Adrenal gland (tissue), 19 donors: ENCODE measurements at places on chromosomes 16 and 17.
A peak's percentile ranks its signal among the peaks of the same experiment; 100 is the strongest.

- DNase-seq: no peak
These were observed 75.8 kb downstream of the WNT3 start for GRCh38 chr17:46742565-46743270.

DNA sequence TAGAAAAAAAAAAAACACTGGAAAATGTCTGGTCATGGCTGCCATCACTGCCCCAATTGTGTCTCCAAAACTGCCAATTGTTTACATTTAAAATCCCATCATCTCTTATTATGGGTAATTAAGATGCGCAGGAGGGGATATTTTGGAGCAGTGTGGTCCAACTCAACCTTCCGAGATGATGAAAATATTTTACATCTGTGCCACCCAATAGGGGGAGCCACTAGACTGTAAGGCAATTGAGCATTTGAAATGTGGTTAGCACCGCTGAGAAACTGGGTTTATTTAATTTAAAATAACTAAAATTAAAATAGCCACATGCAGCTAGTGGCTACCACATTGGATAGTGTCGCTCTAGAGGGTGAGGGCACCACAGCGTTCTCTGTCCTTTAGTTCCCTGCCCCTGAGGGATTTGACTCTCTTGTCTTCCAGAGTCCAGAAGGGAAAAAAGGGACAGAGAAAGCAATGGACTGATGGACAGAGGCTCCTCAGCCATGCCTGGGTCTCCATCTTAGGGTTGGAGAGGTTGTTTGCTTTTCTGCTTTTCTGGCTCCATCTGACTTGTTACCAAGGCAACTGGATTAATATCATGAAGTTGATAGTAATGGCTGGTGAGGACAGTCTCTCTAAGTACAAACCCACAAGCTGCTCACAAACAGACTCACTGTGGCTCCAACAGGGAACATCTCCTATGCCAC lies 3.5 kb downstream of the MPO start:
- DNase-seq: no peak

DNA sequence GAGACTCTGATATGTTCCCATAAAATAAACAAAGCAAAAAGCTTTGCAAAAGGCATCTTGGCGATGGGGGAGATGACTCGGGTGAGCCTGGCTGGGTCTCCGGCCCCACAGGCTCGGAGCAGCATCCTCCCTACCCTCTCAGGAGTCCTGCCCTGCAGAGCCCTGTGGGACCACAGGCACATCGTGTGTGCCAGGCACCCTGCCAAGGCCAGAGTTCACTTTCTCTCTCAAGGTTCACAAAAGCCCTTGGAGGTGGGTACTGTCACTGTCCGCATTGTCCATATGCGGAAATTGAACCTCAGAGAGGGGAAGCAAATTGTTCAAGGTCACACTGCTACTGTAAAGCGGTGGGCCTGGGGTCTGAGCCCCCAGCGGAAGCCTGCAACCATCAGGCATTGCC lies 48.5 kb downstream of the CRISPLD2 start:
- no peak for DNase-seq

- DNase-seq: no peak
These were observed 607 bp upstream of the NCOR1 start for GRCh38 chr17:16215965-16216316.

GRCh38 chr17:64378890-64379354 lies 11.7 kb downstream of the PECAM1 start:
- no peak for DNase-seq

GRCh38 chr17:20059728-20060188 lies 50.6 kb downstream of the SPECC1 start:
- no peak for DNase-seq

GRCh38 chr16:743794-744500 lies 3.1 kb upstream of the CIAO3 start:
- DNase-seq: no peak

GRCh38 chr16:81457326-81458133 lies 12.9 kb downstream of the CMIP start:
- DNase-seq: peak; percentile 85

GRCh38 chr17:39621523-39622379 lies 5.0 kb upstream of the PPP1R1B start:
- DNase-seq: peak; percentile 83

DNA sequence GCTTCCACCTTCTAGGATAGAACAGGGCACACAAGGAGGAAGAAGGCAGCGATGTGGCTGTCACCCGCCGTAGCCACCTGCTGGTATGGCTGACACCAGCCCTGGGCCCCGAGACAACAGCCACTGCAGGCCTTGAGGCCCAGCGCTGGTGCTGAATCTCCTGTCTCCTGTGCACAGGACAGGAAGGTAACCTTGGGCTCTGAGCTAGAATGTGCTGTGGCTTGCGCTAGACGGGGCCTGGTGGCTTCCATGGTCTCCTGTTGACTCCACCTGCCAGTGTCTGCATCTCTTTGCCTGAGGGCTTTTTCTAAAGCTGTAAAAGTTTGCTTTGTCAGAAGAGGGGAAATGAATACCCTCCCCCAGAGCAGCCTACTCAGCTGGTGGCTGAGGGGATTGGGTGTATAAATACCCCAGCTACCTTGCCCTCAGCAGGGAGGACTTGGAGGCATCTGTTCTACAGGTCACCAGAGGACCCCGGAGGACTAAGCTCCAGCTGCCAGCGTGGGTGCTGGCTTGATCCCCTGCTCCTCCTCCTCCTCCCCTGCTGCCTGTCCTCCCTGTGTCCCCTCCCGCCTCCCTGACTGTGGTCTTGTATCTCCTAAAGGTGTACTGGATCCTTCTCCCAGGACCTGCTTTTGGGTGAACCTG lies 76.1 kb upstream of the SDK2 start:
- DNase-seq: no peak

DNA sequence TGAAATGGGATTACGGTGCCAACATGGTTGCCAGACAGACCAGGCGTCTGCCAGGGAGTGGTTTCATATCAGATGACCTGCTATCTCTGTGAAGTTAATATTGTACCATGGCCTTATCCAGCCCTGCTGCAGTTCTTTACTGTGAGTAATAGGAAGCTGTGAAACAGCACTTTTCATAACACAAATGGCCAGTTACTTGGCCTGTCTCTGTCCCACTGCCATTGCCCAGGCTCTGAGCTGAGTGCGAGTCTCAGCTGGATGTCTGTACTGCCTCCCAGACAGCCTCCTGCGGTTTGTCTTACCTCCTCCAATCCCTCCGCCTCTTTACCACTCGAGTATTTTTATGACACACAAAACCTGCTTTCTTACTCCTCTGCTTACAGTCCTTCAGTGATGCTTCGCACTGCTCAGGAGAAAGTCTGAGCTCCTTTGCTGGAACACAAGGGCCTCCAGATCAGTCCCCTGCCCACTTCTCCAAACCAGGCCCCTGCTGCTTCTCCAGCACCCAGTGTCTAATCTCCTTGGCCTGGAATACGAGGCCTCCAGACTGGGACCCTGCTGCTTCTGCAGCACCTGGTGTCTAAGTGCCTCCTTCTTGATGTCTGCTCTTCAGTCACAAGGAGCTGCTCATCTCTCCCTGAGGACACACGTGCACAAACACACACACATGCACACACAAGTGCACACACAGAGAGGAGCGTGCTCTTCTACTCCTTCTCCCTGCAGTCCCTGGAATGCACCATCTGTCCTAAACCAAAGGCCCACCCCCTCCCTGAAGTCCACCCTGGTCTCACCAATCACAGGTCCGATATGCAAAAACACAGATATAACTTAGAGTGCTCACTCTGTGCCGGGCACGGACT lies 17.1 kb upstream of the RHOT1 start:
- no peak for DNase-seq

DNA sequence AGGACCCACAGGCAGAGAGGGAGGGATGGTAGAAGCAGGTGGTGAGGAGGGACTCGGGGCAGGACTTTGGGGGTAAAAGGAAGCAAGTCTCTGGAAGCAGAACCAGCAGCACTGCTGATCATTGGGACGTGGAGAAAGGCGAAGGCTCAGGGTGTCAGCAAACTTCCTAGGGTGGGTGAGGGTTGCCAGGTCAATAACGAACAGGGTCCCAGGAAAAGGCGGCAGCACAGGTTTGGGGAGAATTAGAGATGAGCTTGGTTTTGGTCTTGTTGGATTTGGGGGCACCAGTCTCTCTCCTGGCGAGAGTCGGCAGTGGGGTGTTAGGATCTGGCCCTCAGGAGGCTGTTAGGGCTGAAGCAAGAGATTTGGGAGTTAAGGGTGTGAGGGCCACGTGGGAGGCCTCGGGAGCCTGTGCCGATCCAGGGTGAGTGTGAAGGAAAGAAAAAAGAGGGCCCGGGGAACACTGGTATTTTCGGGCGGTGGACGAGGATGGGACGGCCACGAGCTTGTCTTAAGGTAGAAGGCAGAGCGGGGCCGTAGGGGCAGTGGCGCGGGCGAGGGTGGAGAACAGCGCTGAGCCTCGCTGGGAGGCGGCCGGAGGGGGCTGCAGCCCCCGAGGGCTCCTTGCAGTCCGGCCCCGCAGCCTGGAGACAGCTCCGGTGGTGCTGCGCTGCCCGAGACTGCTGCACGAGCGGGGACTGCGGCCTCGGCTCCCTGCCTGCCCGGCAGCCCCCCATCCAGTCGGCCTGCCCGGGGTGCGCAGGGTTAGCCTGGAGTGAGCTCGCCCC lies 765 bp upstream of the ADORA2B start:
- no peak for DNase-seq

DNA sequence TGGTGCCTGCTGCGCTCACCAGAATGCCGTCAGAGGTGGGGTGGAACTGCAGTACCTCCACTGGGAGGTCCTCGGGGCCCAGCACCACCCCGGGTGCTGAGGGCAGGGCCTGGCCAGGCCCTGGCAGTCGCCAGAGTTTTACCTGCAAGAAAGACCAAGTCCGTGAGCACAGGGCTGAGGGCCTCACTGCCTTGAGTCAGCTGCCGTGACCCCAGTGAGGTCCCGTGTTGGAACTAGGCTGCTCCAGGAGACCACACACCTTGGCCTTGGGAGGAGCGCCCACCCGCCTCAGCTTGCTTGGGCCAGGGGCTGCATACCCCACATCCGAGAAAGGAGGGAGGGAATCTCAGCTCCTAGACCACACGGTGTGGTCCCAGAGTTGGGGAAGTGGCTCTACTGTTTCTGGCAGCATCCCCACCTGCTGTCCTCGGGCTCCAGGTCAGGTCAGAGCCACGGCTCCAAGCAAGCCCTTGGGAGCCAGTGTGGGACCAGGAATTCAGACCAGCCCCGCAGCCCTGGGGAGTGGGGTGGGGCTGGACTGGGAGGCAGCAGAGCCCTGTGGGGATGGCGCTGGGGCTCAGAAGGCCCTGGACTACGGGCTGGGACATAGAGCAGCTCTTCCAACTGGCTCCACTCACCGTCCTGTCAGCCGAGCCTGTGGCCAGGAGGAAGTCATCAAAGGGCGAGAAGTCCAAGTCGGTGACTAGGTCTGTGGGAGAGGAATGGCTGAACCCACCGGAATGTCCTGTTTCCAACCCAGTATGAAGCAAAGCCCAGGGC lies 8.7 kb downstream of the CORO7 start:
- DNase-seq: no peak

DNA sequence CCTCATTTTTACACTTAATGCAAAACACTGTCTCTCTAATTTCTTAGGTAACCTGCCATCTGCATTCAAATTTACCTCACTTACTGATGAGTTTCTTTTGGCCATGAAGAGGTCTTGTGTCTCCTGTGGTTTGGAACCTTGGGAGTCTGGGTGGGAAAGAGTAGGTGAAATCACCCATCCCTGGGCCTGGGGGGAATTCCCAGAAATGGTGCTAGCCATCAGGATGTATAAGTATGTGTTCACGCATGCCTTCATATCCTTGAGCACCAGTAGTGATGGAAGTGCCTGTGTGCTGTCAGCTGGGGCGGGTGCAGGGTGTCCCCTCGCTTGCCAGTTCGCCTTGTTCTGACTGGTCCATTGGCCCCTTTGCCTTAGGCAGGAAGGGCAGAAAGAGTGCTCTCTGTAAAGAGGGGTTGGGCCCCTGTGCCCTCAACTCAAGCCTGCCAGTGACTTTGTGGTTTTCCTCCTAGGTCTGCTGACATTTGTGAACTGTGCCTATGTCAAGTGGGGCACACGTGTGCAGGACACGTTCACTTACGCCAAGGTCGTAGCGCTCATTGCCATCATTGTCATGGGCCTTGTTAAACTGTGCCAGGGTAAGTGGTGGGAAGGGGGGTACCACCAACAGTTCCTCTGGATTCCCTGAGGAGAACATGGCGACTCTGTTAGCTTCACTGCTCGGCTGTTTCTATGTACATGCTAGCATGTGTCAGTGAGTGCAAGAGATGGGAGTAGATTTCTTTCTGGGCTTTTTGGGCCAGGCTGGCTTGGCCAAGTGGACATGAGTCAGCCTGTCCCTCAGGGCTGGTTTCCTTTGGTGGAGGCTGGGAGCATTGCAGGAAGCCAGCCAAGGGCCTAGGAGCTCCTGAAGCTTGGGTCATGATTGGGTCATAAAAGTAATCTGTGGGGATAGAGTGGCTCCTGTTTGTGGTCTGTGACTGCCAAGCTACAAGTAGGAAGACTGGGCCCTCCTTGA lies 23.2 kb downstream of the SLC7A6OS start:
- DNase-seq: peak; percentile 93

GRCh38 chr17:13885953-13886889 lies 183.1 kb upstream of the COX10 start:
- DNase-seq: no peak

DNA sequence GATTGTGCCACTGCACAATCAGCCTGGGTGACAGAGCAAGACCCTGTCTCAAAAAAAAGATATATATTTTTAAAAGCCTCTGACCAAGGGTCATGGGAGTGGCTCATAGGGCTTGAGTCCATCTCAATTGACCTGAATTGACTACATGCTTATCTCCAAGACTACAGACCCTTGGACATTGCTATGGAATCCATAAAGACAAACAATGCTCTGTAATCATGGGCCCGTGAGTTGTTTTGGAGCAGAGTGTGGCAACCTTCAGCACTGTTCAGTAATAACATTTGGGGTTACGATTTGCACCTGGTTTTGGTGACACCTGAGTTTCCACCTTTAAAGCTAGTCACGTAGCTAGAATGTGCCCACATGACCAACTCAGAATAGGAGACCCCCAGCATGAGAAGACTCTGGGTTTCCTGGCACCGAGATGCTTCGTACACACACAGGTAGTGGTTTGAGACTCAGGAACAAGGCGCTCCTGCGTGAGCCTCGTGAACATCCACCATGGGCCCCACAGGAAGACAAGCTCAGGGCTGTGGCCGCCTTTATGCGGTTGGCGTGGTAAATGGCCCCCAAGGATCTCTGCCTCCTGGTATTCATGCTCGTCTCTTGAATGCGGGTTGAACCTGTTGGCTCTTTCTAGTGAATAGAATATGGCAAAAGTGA lies 66.6 kb upstream of the RPH3AL start:
- no peak for DNase-seq

DNA sequence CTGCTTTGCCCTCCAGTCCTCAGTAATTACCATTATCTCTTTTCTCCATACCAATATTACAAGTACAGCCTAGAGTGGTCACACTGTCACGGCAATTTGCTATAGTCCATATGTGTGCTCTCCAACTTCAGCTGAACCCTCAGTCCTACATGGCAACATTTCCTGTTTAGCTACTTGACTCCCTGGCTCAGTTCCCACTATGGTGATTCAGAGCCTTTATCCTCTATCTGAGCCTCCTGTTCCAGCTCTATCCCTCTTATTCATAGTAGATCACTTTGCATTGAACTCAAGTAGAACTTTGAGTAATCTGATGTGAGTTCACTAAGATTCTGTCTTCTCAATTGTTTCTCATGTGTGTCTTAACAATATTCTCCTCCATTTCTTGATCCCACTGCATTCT lies 43.7 kb upstream of the GOSR1 start:
- DNase-seq: no peak
